ENCODE measurements at places on chromosomes 16 and 17.
A peak's percentile ranks its signal among the peaks of the same experiment; 100 is the strongest.

- DNase-seq = no peak
Observed at GRCh38 chr17:81825841-81826466, 7.1 kb downstream of the MCRIP1 start.

DNA sequence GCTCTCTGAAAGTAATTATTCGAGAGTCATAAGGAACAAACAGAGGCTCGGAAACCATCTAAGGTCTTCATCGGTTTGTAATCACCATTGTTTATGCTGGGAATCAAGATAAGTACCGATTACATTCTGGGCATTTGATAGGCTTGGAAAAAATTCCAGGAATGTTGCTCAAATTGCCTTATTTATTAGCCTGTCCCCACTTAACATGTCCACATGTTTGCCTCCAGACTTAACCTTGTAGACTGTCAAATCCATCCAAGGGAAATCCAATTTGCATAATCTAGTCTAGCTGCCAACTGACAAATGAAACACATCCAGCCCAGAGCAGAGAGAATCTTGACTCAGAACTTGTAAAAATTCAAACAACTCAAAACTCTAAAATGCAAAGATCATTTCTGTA is 51.3 kb upstream of the TMC5 start:
- no peak for DNase-seq

DNA sequence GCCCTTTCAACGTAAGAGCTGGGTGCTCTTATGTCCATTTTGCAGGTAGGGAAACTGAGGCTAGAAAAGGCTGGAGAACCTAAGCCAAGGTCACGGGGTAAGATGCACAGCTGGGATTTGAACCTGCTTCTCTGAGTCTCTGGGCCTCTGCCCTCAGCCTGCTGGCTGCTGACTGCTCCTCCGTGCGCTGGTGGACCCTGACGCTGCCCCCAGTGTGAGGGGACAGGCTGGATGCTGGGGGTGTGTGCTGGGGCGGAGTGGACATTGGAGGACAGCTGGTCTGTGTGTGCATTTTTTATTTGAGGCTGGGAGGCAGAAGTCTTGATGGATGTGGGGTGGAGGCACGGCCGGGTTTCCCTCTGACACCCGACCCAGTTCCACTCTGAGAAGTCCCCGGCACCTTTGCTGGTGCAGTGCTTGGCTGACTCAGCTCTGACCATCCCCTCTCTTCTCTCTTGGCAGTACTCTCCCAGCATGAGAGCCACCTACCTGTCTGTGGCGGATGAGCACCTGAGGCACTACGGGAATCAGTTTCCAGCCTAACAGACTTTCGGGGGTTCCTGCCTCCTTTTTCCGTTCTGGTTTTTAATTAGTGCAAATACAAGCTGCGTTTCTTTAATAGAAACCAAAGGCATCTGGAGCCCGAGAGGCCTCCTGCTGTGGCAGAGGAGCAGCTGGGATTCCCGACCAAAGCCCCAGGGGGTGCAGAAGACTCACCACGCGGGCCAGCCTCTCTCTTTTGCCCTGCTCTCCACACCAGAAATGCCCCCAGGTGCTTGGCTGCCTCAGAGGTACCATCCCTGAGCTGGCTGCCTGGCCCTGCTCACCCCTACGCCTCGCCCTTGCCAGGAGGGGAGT is 14.1 kb upstream of the DNAI2 start:
- DNase-seq = no peak

DNA sequence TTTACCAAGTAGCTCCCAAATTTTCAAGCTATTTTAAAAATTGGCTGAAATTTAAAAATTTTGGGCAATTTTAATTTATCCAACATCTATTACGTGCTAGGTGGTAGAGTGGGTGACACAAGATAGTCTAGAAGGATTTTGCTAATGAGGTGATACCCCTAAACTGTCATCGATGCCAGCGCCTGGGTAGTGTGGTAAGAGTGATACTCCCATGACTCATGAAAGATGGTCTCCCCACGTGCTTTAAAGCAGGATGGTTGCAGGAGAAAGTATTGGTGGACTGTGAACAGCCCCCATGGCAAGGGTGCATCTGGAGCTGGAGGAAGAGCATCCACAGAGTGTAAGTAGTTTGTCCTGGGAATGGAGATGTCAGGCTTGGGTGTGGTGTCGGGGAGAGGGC is 77.8 kb downstream of the WWOX start:
- DNase-seq = no peak

- no peak for DNase-seq
Observed at GRCh38 chr16:91484-91883, 13.5 kb downstream of the MPG start.

- DNase-seq = no peak
Observed at GRCh38 chr16:84823484-84823883, 3.7 kb downstream of the CRISPLD2 start.

DNA sequence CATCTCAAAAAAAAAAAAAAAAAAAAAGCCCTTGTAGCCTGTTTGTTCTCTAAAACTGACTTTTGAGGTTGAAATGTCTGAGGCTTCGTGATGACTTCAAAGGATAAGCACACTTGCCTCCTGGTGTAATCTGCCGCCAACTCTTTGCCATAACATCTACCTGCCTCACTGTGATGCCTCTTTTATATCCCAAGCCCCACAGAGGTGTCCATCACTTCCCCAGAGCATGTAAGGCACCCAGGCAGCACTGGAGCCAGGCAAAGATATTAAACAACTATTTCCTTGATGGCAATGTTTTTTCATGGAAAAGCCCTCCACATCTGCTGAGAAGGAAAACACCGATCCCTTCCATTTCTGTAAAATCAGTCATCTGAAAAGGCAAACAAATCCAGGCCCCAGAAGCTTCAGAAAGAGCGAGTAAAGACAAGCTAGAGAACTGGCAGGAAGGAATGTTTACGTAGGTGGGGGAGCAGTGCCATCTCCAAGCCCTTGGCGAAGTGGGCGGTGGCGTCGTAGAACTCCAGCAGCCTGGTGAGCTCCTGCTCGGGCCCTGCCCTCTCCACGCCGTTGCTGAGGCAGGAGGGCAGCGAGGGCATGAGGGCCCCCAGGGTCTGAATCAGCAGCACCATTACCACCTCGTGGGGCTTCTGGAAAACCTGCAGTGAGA is 28.6 kb downstream of the COG7 start:
- DNase-seq = no peak

- DNase-seq = peak; percentile 94
Observed at GRCh38 chr17:82716203-82717010, at the start of gene FN3KRP. FN3KRP (plus strand) TSS chr17:82716706; CDS start chr17:82716756, 50 bp downstream.

DNA sequence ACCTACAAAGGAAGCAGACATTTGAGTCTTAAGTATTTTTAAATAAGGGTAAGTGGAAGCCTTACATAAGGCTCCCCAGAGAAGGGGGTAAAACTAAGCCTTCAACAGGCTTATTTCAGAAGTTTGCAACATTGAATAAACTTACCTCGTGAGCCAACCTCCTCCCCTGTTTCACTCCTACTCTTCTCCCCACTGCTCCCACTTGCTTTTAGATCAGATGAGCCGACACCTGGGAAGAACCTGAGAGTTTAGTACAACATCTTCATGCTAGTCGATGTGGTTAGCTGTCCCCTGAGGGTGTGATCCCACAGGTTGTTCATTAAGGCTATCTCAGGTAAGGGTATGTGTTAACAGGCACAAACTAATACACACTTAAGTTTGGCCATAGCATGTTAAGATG is 13.8 kb downstream of the ZP2 start:
- no peak for DNase-seq

DNA sequence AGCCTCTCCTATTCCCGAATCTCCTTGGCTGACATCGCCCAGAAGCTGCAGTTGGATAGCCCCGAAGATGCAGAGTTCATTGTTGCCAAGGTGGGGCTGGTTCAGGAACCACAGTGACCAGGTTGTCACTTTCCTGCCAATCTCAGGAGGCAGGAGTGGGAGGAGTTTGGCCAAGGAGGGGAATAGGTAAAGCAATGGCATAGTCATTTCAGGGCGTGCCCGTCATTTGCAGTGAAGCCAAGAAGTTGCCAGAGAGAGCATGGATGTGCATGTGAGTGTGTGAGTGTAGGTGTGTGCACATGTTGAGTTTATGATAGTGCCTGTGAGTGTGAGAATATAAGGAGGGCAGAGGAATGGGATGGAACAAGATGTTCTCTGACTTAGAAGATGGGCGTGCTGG is 14.8 kb downstream of the PSMD3 start:
- no peak for DNase-seq

DNA sequence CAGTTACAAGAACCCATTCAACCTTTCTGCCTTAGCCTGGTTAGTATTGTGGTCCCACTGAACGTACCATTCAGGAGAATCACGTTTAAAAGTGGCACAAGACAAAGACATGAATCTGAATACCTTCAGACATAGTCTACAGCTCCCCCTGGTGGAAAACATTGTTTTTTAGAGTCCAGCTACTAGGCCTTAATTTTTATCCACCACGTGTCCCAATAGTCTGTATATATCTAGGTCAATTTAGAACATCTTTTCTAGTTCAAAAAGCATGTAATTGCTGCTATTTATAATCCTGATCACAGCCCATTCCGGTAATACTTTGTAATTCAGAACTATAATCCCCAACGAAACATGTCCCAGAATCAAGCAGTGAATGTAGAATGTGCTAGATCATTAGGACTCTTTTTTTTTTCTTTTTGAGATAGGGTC is 13.7 kb upstream of the GUCY2D start:
- peak; percentile 91 for DNase-seq

DNA sequence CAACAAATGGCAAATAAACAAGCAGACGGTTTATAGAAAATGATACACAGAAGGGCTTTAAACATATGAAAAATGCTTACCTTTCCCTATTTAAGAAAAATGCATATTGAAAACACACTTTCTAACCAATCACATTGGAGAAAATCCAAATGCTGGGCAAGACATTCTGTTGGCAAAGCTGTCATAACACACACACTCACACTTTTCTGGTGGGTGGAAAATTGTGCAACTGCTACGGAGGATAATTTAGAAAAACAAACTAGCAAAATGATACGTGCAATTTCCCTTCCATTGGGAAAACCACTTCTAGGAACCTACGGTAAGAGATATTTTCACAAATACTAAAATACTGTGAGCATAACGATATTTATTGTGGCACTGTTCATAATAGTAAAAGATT is 9.8 kb upstream of the MYH3 start:
- no peak for DNase-seq

- DNase-seq = no peak
Observed at GRCh38 chr17:73137376-73137775, 27.4 kb upstream of the SSTR2 start.

DNA sequence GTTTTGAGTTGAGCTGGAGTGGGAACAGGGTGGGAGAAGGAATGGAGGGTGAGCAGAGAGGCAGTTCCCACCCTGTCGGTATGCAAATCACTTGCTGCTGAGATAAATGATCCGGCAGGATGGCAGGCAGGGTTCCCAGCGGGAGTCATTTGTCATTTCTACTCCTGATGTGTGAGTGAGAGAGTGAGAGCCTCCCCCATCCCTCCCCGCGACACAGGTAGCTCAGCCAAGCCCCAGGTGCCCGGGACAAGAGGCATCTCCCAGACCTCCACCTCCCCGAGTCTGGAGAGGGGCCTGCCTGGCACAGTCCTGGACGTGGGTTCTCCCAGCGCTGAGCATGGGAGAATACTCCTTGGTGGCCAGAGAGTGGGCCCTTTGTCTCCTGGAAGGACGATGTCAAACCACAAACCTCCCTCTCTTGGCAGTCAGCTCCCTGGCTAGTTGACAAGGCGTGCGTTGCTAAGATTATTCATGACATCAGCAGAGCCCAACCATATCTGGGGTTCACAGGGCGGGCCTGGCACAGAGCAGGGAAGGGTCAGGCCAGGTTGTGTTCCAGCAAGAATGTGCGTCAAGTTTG is 33.7 kb upstream of the TNRC6C start:
- no peak for DNase-seq

- DNase-seq = no peak
Observed at GRCh38 chr17:7782240-7782639, 51.8 kb upstream of the KDM6B start.

DNA sequence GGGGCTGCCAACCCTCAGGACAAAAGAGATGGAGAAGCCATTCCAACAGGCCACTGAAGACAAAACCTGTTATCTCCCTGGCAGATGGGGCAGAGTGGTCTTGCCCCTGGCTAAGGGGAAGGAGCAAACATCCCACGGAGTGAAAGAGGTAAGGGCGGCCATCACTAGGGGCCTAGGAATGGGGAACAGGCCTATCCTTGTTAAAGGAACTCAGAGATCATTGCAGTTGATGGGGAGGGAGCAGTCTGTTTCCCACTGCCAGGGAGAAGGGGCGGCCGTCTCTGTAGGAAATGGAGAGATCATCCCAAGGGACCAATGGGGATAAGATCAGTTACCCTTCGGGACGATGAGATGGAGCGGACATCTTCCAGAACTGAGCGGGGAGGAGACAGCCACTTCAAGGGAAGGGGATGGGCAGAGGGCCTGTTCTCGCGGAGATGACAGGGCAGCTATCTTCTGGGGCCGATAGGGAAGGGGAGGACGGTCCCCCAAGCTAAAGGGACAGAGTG is 581 bp upstream of the TMEM208 start:
- no peak for DNase-seq

DNA sequence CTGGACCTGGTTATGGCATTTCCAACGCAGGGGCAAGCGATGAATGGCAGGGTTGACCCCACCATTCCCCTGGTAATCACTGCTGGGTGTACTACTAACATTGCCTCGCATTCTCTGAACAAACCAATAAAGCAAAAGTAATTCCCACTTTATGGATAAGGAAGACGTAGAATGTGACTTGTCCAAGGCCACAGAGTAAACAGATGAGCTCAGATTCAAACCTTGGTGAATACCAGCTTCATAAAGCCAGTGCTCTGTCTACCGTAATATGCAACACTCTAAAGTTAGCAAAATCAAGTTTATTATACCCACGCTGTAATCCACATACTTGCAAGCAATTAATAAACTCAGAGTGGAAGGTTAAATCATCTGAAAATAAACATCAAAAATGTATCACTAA is 59.6 kb downstream of the ANKFY1 start:
- no peak for DNase-seq
